ENCODE measurements at places on chromosomes 3 and 15. TPM values are rescaled to one million over a fixed set of nuclear protein-coding genes. Genes with fewer than 3 reads are reported as not detected.
A peak's percentile ranks its signal among the peaks of the same experiment; 100 is the strongest.

Gene GOLGA6A
- not detected for total RNA-seq

GRCh38 chr15:101307897-101308603 lies 13.0 kb upstream of the SNRPA1 start:
- H3K4me3 ChIP-seq, result no peak overlapping the region
- H3K27ac ChIP-seq, result no peak overlapping the region
- DNase-seq, result no peak

- no peak overlapping the region for H3K4me3 ChIP-seq
- peaks cover 20% of the 10 kb centered on the region for H3K4me1 ChIP-seq
- H3K27me3 ChIP-seq, result no peaks in the 10 kb centered on the region
- peaks cover 6% of the 10 kb centered on the region for H3K36me3 ChIP-seq
- DNase-seq, result no peak
- H3K27ac ChIP-seq, result peak overlapping the region; percentile 5
These were observed 7.3 kb downstream of the ACOX2 start for GRCh38 chr3:58529516-58530353.

- peak overlapping the region; percentile 89 for H3K27ac ChIP-seq
- H3K27me3 ChIP-seq, result no peaks in the 10 kb centered on the region
- peaks cover 12% of the 10 kb centered on the region for H3K4me1 ChIP-seq
- H3K36me3 ChIP-seq, result peaks cover 5% of the 10 kb centered on the region
- DNase-seq, result peak; percentile 51
These were observed 10.4 kb upstream of the NMB start for GRCh38 chr15:84668221-84668982.

- H3K36me3 ChIP-seq, result no peaks in the 10 kb centered on the region
- no peak overlapping the region for H3K4me3 ChIP-seq
These were observed 51.0 kb upstream of the STT3B start for GRCh38 chr3:31481697-31482096.

DNA sequence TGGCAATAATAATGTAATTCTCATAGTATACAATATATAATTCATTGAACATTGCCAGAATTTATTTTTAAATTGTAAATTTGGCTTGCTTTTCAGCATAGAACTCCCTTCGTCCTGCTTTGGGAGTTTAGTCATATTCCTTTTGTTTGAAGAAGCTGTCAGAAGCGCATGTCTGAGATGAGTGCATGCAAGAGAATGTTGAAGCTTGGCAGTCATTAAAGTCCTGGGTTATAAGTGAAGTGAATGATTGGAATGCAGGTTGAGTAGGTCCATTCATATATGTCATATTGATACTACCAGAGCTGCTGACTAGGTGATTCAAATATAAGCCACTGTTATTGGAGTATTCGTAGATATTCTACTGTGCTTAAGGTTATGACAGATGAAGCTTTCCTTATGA lies 243.6 kb upstream of the MDFIC2 start:
- no peaks in the 10 kb centered on the region for H3K36me3 ChIP-seq
- H3K27ac ChIP-seq, result no peak overlapping the region
- H3K27me3 ChIP-seq, result no peaks in the 10 kb centered on the region
- DNase-seq, result no peak
- no peak overlapping the region for H3K4me3 ChIP-seq

GRCh38 chr3:184842433-184842832 lies 30.5 kb downstream of the VPS8 start:
- H3K27ac ChIP-seq, result no peak overlapping the region
- peaks cover 20% of the 10 kb centered on the region for H3K4me1 ChIP-seq
- no peak overlapping the region for H3K4me3 ChIP-seq
- H3K27me3 ChIP-seq, result no peaks in the 10 kb centered on the region
- H3K36me3 ChIP-seq, result no peaks in the 10 kb centered on the region

GRCh38 chr15:89695198-89695597 lies 4.6 kb downstream of the WDR93 start:
- H3K36me3 ChIP-seq, result no peaks in the 10 kb centered on the region
- no peaks in the 10 kb centered on the region for H3K27me3 ChIP-seq
- no peaks in the 10 kb centered on the region for H3K4me1 ChIP-seq

DNA sequence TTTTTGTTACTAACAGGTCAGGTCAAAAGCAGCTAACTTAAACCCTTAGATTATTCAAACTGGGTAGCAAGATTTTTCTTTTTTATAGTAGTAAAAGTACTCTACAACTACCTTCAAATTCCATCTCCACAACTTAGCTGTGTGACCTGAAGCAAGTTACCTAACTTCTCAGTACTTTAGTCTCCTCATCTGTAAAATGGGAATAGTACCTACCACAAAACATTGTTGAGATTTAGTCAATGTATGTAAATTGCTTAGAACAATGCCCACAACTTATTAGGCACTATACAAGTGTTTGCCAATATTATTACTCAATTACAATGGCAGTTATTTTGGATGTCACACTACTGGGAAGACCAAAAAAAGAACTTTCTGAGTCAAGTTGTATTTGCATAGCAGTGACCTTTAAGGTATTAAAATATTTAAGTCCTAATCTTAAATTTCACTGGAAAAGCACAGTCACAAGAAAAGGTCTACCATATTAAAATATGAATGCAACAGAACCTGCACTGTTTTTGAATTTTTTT lies 2.9 kb downstream of the TASOR start:
- no peak overlapping the region for H3K27ac ChIP-seq
- no peaks in the 10 kb centered on the region for H3K27me3 ChIP-seq
- peaks cover 42% of the 10 kb centered on the region for H3K4me1 ChIP-seq

GRCh38 chr3:143884861-143885260 lies 36.6 kb upstream of the SLC9A9 start:
- H3K36me3 ChIP-seq, result no peaks in the 10 kb centered on the region
- no peaks in the 10 kb centered on the region for H3K4me1 ChIP-seq
- no peak for DNase-seq

DNA sequence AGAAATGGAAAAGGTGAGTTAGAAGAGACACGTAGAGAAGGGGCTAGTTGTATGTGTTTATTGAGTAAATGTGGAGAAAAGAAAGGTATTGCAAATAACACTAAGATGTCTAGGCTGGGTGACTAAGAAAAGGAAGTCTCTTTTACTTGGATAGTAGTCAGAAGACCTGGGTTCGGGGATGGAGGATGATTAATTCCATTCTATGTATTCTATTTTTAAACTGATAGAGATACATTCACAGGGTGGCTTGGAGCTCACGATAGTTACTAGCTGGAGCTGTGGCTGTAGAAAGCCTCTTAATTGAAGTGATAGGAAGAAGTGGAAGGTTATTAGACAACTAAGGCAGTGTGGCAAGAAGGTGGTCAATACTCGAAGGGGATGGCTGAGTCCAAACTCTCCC lies 65.9 kb upstream of the TNIK start:
- H3K4me3 ChIP-seq, result no peak overlapping the region
- H3K4me1 ChIP-seq, result peaks cover 4% of the 10 kb centered on the region
- H3K36me3 ChIP-seq, result no peaks in the 10 kb centered on the region
- DNase-seq, result no peak
- H3K27me3 ChIP-seq, result no peaks in the 10 kb centered on the region

GRCh38 chr3:175193815-175194518 lies 334.8 kb downstream of the NAALADL2 start:
- no peaks in the 10 kb centered on the region for H3K27me3 ChIP-seq
- DNase-seq, result no peak
- no peaks in the 10 kb centered on the region for H3K4me1 ChIP-seq
- H3K27ac ChIP-seq, result no peak overlapping the region
- H3K4me3 ChIP-seq, result no peak overlapping the region
- H3K36me3 ChIP-seq, result no peaks in the 10 kb centered on the region

DNA sequence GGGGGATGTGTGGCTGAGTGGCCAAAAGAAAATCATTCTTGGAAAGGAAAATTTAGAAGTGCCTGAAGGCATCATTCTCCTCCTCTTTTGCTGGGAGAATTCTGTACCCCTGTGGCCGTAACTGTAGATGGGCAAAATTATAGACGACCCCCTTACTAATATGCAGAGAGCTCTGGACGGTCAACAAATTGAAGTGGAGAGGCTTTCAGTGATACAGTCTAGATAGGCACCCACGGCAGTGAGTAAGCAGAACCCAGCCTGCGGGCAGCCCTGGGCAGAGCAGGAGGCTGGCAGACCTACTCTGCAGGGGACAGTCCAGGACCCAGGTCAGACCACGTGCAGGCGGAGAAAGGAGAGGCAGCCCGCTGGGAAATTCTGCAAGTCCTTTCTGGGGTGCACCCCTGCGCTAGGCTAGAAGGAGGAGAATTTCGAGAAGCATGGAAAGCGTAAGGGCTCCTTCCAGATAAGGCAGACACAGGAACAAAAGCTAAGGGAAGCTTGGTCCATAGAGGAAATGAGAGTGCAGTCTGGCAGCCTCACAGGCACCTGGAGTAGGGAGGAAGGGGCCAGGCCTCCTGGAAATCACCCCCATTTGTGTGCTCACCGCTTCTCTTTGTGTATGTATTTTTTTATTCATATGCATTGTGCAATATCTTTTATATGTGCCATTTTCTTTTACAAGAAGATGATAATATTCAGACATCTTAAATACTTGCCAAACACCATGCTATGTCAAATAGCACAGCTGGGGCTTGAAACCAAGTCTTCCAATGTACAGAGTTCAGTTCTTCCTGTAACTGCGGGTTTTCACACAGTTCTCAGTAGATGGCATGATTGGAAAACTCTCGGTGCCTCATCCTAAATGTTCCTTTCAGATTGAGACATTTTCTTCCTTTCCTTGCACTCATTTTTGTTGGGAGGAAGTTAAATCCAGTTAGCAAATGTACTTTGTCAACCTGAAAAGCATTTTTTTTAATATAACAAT lies 40.2 kb downstream of the LRRK1 start:
- no peaks in the 10 kb centered on the region for H3K27me3 ChIP-seq
- H3K4me3 ChIP-seq, result no peak overlapping the region

DNA sequence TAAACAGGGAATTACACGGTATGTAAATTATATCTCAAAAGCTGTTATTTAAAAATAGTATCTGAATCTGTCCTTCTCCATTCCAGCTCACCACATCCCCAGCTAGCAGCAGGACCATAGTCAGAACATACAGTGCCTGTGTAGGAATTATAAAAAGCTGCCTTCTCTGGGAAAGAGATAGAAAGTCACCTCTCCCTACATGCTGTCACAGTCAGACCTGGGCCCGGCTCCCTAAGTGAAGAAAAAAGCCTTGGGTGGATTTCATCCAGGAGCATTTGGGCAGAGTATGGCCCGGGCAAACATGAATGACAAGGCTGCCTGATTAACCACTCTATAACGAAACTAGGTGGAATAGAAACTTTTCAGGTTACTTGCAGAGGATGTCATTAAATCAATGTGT lies 144.1 kb downstream of the CNTN3 start:
- no peak for DNase-seq
- H3K27me3 ChIP-seq, result no peaks in the 10 kb centered on the region
- no peaks in the 10 kb centered on the region for H3K36me3 ChIP-seq
- no peak overlapping the region for H3K27ac ChIP-seq
- H3K4me3 ChIP-seq, result no peak overlapping the region

Gene PLD1
- total RNA-seq, result 13.0 TPM

GRCh38 chr3:165744025-165744424 lies 93.2 kb downstream of the BCHE start:
- no peak for DNase-seq
- no peak overlapping the region for H3K4me3 ChIP-seq
- no peak overlapping the region for H3K27ac ChIP-seq
- H3K4me1 ChIP-seq, result no peaks in the 10 kb centered on the region

GRCh38 chr15:90957031-90957790 lies 2.5 kb downstream of the RCCD1 start:
- peak; percentile 35 for DNase-seq
- no peaks in the 10 kb centered on the region for H3K27me3 ChIP-seq
- H3K4me1 ChIP-seq, result peaks cover 21% of the 10 kb centered on the region
- peaks cover 3% of the 10 kb centered on the region for H3K36me3 ChIP-seq
- no peak overlapping the region for H3K27ac ChIP-seq
- H3K4me3 ChIP-seq, result peak overlapping the region; percentile 68

DNA sequence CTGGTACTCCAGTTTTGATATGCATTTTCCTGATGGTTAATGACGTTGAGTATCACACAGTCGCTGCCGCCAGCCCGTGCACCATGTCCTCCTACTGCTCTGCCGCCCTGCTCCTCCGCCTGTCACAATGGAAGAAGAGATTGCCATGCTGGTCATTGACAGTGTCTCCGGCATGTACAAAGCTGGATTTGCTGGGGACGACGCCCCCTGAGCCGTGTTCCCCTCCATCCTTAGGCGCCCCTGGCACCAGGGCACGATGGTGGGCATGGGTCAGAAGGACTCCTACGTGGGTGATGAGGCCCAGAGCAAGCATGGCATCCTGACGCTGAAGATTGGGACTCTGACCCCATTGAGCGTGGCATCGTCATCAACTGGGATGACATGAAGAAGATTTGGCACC lies 65.9 kb downstream of the SYN2 start:
- no peak overlapping the region for H3K27ac ChIP-seq
- no peak for DNase-seq
- no peak overlapping the region for H3K4me3 ChIP-seq
- no peaks in the 10 kb centered on the region for H3K36me3 ChIP-seq
- H3K4me1 ChIP-seq, result peaks cover 5% of the 10 kb centered on the region

- no peaks in the 10 kb centered on the region for H3K4me1 ChIP-seq
- H3K27ac ChIP-seq, result no peak overlapping the region
- H3K27me3 ChIP-seq, result no peaks in the 10 kb centered on the region
- no peaks in the 10 kb centered on the region for H3K36me3 ChIP-seq
- DNase-seq, result no peak
- no peak overlapping the region for H3K4me3 ChIP-seq
These were observed 226.7 kb downstream of the CADM2 start for GRCh38 chr3:85185495-85185894.

DNA sequence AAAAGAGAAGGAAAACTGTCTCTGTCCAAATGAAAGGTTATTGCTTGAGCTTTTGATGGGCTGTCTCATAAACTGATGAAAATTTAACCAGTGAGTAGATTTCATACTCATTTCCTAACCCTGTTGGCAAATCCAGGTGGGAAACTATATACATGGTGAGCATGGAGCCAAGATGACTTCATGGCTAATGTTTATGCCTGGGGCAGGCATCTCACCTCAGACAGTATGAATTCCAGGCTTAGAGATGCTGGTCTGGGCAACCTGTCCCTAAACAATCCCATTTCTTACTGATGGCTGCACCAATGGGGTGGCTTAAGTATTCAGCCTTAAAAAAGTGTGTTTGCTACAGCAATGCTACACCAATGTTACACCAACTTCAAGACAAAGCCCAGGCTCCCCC lies 58.1 kb downstream of the SLTM start:
- no peak overlapping the region for H3K4me3 ChIP-seq
- no peaks in the 10 kb centered on the region for H3K27me3 ChIP-seq
- no peak for DNase-seq
- H3K36me3 ChIP-seq, result peaks cover 7% of the 10 kb centered on the region
- no peak overlapping the region for H3K27ac ChIP-seq
- H3K4me1 ChIP-seq, result no peaks in the 10 kb centered on the region

Gene CIP2A
- total RNA-seq, result 8.1 TPM

Gene ZDHHC23
- 31.1 TPM for total RNA-seq

- H3K27me3 ChIP-seq, result no peaks in the 10 kb centered on the region
- H3K36me3 ChIP-seq, result no peaks in the 10 kb centered on the region
- no peak overlapping the region for H3K27ac ChIP-seq
- no peak overlapping the region for H3K4me3 ChIP-seq
- DNase-seq, result no peak
These were observed 228.8 kb upstream of the PPP2R3A start for GRCh38 chr3:135736740-135737139.

Gene UBE2E2
- 37.1 TPM for total RNA-seq

Gene FBXO22
- 21.4 TPM for total RNA-seq

Gene CCR9
- total RNA-seq, result not detected

- no peak overlapping the region for H3K27ac ChIP-seq
- H3K36me3 ChIP-seq, result no peaks in the 10 kb centered on the region
- peaks cover 20% of the 10 kb centered on the region for H3K4me1 ChIP-seq
- H3K4me3 ChIP-seq, result no peak overlapping the region
- no peaks in the 10 kb centered on the region for H3K27me3 ChIP-seq
- DNase-seq, result no peak
These were observed 30.2 kb upstream of the DENND4A start for GRCh38 chr15:65822316-65822715.

Gene SLC22A14
- not detected for total RNA-seq
